ENCODE measurements at places on chromosomes 5 and 9.

DNA sequence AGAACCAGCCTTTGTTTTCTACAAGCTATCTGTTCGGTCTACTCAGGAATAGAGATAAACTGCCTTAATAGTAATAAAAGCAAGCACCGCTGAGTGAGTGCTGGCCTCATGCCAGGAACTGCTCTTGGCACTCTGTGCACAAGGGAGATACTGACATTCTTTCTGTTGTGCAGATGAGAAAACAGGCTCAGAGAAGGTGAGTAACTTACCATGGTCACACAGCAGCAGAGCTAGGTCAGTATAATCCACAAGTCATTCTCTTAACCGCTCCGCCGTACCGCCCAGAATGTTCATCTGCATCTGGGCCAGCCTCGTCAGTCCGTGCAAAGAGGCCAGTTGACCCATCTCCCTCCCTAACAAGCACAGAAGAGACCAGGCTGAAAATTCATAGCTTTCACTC is 27.4 kb downstream of the QRFP start:
- DNase-seq = peak; percentile 12

GRCh38 chr9:107734256-107735013 is 244.9 kb upstream of the KLF4 start:
- DNase-seq = no peak

- no peak for DNase-seq
Observed at GRCh38 chr5:147616421-147616820, 106.6 kb upstream of the DPYSL3 start.

DNA sequence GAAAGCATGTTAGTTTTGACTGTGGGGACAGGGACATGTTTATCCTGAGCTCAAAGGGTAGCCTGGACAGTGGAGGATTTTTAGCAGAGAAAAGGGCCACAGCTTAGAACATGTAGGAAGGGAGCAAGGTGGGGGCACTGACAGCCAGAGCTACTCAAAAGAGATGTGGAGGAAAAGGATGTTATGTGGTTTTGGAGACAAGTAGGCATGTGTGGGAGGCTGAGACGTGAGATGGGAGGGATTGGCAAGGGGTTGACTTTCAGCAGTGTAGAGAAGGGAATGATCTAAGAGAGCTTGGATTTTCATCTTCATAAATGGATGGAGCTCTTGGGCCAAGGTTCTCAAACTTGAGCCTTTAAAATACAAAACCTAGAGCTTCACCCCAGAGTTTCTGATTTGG is 24.0 kb downstream of the SYK start:
- no peak for DNase-seq

GRCh38 chr5:174556756-174557155 is 167.6 kb upstream of the MSX2 start:
- DNase-seq = no peak

- DNase-seq = no peak
Observed at GRCh38 chr9:109986521-109986991, 206.6 kb downstream of the PALM2AKAP2 start.

DNA sequence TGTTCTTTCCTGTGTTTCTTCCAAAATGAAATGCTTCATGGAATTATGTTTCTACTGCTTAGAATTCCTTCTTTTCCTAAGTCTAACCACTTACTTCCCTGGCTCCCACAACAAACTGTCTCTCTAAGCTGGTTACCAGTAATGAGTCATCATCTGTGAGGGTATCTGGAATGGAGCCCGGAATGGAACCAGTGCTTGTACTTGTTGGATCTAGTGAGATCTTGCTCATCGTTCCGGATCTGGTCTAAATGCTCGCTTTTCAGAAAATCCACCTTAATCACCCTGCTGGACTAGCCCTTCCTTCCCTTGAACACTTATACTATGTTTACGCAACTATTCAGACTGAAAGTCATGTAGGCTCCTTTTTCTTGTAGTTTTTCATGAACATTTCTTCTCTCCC is 184.8 kb downstream of the PBX3 start:
- no peak for DNase-seq

DNA sequence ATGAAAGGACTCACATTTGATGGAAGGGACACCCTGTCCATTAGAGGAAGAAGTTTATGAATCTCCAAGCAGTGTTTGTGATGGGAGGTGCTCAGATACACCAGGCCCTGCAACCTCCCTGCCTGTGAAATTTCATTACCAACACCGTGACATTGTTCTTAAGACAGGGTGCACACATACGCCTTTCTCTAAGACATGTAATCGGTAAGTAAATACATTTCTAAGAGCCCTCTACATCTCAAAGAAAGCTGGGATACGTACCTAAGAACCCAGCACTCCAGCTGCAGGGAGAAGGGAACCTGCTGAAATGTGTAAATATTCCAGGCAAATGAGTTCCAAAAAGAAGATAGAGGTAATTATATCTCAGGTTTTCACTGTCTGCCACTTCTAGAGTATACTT is 125.0 kb upstream of the APC start:
- no peak for DNase-seq

GRCh38 chr9:137128862-137129455 is 10.0 kb upstream of the GRIN1 start:
- DNase-seq = no peak

DNA sequence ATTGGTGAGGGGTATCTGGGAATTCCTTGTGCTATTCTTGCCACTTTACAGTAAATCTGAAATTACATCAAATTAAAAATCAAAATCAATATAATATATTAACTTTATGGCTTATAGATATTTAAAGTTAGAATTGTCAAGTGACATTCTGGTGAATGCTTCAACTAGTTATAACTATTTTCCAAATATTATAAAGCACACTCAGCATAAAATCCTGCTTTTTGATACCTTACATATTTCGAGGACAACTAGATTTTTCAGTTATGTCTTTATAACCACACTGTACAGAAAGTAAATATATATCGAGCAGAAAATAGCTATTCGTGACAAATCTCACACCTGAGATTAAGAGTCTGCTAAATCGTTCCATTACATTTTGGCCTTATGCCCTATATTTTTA is 210.2 kb downstream of the PDE4D start:
- DNase-seq = no peak

DNA sequence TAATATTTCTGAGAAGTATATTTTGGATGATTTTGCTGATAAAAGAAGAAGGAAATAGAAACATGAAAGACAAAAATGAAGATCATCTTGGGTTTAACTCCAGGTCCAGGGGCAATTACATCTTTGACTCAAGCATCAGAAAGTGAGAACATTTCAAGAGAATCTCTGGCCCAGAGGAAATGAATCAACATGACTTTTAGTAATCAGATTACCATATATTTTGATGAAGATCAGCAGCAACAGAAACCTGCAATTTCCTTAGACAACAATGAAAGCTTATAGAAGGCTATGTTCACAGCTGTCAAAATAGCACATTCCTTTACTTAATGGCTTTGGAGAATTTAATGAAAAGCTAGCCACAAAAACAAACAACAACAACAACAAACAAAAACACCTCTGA is 638.1 kb downstream of the EFNA5 start:
- no peak for DNase-seq

DNA sequence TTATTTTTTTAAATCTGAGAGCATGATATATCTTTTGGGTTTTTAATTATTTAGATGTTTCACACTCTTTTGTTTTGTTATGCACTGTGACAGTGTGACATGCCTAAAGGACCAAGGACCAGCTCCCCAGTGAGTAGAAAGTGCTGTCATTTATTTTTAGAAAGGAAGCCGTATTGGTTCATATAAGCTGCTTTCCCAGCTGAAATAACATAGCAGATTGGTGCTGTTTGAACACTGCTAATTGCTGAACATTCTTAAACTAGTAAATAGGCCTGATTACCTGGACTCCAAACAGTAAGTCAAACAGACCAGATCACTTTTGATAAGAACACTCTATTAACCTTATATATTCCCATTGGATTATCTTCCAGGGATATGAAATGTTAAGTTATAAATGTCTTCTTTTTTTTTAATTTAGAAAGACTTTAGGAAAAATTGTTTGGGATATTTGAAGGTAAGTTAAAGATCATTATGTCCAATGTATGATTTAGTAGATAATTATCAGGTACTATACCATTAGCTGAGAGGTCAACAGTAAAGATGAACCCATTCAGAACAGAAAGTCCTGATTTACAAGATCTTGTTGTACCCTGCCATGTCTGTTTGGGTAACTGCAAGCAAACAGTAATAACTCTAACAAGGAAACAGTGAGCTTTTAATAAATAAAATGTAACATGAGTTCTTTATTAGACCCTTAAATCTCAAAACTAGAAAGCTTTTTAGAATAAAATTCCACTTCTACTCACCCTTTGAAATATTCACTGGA is 27.8 kb upstream of the ELL2 start:
- DNase-seq = no peak

GRCh38 chr9:118263949-118264348 is 559.7 kb downstream of the TLR4 start:
- no peak for DNase-seq

- DNase-seq = no peak
Observed at GRCh38 chr5:154751854-154752253, 3.3 kb upstream of the LARP1 start.

DNA sequence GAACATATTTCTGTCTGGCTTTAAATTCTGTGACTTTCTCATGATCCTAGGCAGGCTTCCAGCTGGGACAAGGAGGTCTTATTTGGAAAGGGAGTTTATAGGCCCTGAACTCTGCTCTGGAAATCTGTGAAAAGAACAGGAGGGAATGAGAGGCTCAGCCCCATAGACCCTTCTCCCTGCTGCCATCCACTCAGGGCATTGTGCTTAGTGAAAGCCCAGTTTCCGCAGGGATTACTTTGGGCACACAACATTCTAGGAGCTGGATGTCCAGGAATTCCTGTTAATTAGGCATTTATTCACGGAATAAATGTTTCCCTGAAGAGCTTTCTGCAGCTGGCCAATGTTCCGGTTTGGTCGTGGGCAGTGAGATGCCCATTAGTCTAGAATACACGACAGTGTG is 32.7 kb upstream of the COL15A1 start:
- no peak for DNase-seq

- no peak for DNase-seq
Observed at GRCh38 chr9:109451311-109452025, 46.6 kb downstream of the PTPN3 start.

DNA sequence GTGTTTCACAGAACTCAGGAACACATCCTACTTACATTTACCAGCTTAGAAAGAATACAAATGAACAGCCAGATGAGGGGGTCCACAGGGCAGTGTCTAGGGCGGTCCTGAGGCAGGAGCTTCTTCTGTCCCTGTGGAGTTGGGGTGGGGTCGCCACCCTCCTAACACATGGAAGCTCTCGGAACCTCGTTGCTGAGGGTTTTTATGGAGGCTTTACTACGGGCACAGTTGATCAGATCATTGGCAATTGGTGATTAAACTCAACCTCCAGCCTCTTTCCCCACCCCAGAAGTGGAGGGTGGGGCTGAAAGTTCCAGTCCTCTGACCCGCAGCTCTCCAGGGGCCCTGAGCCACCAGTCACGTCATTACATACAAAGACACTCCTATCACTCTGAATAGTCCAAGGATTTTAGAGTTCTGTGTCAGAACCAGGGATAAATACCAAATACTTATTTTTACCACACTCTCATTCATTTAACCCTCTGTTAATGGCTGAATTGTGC is 156.9 kb downstream of the COL23A1 start:
- no peak for DNase-seq

DNA sequence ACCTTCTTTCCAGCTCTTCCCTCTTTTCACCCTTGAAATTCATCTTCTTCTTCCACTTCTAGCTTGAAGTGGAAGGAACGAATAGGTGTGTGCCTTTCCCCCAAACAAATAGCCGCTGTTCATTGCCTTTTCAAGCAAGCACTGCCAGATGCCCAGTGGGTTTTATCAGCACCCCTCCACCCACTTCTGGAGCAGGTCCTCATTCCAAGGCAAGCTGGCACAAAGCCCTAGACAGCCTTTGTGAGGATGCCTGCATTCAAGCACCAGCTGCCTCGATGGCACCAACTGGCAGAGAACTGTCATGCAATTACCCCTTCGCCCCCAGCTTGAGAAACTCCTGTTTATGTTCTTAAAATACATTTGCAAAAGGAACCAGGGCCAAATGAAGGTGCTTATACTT is 36.5 kb downstream of the SERINC5 start:
- DNase-seq = no peak

DNA sequence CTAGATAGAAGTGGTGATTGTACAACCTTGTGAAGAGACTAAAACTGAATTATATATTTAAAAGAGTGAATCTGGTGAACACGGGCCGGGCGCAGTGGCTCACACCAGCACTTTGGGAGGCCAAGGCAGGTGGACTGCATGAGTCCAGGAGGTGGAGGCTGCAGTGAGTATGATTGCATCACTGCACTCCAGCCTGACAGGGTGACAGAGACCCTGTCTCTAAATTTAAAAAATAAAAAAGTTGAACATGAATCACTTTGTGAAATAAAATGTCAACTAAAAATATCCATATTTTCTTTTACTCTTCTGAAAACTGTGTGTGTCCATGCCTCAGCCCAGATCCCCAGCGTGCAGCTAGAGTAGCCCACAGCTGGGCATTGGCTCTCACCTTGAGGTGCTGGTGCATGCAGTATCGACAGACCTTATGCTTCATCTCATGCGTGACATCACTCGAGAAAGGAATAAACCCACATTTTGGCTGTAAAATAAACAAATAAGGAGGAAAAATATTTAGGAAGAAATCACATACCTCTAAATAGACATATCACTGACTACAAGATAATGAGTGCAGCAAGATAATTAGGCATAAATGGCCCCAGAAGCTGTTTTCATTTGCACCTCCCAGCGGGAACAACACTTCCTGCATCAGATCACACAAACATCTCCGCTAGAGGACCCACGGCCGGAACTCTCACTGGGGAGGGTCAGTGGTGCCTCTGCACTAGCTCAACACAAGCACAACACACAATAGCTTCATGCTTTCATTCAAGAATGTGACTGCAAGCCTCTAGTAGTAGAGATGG is 22.1 kb downstream of the IPPK start:
- no peak for DNase-seq

DNA sequence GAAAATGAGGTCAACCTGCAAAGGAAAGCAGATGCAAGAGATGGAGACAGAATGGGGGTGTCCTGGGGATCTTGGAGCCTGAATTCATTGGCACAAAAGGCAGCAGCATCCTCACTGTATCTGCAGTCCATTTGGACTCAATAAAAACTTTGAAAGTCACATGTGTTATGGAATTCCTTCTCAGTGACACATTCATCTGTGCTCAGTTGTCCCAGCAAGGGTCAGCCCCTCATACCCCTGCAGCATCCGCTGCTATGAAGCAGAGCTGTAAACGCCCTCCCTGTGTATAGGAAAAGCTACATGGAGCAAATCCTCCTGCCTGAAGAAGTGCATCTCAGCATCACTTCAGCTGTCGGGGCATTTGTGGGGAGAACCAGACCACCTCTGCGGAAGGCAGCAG is 14.5 kb upstream of the RARS1 start:
- DNase-seq = no peak

- DNase-seq = no peak
Observed at GRCh38 chr5:33563983-33564908, 123.5 kb downstream of the TARS1 start.

DNA sequence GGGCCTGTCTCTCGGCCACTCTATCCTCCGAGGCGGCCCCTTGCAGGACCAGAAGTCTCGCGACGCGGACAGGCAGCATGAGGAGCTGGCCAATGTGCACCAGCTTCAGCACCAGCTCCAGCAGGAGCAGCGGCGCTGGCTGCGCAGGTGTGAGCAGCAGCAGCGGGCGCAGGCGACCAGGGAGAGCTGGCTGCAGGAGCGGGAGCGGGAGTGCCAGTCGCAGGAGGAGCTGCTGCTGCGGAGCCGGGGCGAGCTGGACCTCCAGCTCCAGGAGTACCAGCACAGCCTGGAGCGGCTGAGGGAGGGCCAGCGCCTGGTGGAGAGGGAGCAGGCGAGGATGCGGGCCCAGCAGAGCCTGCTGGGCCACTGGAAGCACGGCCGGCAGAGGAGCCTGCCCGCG is 283.5 kb downstream of the ARHGEF28 start:
- DNase-seq = no peak

GRCh38 chr9:35732800-35733541 is 505 bp downstream of the CREB3 start:
- DNase-seq = peak; percentile 28

All from NCI-H1048 (cell line).